Stimulated activated CD4-positive, alpha-beta T cell treated with anti-CD3 and anti-CD28 coated beads, Interleukin-1b, Interleukin-23, amount 100 ng/mL, for 1 hour (primary cell): ENCODE measurements at places on chromosomes 12 and 14.

DNA sequence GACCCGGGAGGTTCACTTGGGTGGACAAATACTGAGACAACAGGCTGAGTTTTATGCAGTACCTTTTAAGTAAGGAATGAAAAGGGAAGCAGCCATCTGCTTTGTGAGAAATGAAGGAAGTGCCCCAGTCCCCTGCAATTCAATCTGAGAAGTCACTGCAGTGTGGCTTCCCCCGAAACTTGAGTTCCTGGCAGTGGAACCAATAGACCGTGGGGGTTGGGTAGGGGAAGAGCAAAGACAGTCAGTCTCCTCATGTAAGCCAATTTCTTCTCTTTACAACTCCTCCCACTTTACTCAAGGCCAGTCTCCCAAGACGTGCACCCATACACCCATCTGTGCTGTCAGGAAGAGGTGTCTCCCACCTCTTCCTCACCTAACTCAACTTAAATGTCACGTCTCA, 206.5 kb downstream of the BCAT1 start:
- no peak for DNase-seq

DNA sequence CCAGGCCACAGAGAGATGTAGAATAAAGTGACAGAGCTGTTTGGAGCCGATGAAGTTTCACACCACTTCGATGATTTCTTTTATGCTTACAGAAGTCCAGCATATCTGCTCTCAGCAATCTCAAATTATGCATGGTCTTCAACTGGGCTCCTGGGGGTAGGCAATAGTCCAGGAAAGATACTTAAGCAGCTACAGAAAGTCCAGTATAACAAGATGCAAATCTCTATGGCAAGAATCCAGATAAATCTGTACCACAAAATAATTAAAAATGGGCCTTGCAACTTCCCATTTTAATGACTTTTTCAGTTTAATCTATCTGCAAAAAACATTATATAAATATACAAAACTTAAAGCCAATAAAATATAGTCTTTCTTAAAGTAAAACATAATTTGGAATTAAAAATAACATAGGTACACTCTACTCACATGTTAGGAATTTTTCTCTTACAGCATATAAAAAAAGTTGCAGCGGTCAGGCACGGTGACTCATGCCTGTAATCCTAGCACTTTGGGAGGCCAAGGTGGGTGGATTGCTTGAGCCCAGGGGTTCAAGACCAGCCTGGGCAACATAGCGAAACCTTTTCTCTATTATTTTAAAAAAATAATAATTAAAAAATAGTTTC, 20.5 kb upstream of the RAD51AP1 start:
- DNase-seq = no peak

- no peak for DNase-seq
Observed at GRCh38 chr12:102415515-102415914, 64.8 kb downstream of the IGF1 start.

DNA sequence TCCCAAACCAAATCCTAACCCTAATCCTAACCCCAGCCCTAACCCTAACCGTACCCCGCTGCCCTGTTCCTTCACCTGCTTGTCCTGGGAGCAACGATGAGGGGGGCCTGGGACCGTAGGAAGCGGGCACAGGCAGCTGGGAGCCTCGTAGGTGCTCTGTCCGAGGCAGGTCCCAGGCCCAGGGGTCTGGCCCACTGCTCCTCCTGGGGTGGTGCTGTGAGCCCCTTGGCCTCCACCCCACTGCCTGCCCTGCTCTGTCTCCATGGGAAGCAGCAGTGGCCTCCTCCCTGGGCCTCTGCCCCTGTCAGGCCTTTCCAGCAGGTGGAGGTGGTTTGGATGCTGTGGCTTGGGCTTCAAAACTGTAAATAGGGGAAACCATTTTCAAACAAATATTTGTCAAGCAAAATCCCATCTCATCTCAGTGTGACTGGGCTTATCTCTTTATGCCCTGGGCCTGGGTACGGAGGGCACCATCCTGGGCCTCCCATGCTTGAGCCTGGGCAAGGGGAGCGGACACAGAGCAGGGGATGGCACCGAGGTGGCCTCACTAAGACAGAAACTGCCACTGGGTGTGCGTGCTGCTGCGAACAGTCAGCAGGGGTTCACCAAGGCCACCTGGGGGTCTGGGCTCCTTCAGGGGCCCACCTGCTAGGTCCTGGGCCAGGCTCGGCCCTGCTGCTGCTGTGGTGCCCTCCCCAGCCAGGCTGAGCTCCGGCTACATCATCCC, 3.7 kb upstream of the BEGAIN start:
- no peak for DNase-seq

DNA sequence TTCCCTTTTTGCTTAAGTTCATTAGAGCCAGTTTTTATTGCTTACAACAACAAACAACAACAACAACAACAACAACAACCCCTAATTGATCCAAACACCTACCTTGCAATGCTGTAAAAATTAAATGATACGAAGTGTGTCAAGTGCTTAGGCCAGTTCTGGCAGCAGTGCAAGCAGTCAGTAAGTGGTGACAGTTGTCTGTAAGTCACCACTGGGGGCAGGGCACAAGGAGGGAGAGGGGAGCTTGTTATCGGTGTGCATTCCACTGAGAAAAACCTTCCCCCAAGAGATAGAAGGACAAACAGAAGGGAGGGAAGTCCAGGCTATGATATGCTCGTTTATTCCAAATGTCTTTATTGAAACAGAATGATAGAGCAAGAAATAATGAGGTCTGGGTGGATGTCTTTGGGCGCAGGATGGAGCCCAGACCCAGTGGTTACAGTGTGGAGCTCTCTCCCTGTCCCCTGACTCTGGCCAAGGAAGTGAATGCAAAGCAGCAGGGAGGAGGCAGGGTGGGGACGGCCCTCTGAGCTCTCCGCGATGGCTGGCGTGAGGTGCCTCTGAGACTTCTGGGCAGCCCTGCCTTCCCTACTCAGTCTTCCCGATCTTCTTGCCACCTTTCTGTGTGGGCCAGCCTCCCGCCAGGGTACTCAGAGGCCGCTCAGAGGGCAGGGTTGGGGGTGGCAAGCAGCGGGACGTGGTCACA, 6.5 kb downstream of the SLC22A17 start:
- DNase-seq = no peak

GRCh38 chr12:14191612-14192011, 173.9 kb upstream of the ATF7IP start:
- no peak for DNase-seq

- DNase-seq = no peak
Observed at GRCh38 chr12:41234692-41235091, 46.6 kb downstream of the PDZRN4 start.

- DNase-seq = no peak
Observed at GRCh38 chr14:28653521-28653920, 113.1 kb upstream of the FOXG1 start.

DNA sequence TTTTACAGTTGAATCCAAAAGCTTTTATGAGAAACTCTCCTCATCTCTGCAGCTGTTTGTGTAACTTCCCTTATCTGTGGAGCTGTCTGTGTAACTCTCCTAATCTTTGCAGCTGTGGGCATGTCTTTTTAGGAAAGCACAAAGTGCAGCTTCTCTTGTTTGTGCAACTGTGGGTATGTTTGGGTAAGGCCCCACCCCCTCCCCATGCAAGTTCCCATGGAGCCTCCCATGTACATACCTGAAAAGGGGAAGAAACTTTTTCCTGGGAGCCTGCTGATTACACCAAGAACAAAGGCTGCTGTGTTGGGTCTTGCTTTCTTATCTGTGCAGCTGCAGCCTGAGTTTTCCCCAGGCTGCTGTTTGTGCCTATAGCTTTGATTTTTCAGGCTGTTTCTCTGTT, 42.7 kb upstream of the CDKN3 start:
- no peak for DNase-seq

DNA sequence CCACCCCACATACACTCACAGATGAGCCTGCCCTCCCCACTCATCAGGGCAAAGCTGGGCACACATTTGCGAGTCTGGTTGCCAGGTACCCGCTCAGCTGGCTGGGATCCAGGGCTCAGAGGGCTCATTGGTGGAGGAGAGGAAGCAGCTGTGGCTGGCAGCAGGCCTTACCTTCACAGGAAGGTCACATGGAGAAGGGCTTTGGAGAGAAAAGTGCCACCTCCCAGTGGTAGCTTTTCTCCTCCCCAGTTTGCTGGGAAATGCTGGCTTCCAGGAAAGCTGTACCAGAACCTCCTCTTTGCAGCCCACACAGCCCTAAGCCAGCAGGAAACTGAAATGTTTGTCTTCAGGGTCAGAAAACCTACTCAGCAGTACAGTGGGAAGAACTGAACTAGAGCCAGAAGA, 55.6 kb downstream of the LGMN start:
- DNase-seq = no peak

DNA sequence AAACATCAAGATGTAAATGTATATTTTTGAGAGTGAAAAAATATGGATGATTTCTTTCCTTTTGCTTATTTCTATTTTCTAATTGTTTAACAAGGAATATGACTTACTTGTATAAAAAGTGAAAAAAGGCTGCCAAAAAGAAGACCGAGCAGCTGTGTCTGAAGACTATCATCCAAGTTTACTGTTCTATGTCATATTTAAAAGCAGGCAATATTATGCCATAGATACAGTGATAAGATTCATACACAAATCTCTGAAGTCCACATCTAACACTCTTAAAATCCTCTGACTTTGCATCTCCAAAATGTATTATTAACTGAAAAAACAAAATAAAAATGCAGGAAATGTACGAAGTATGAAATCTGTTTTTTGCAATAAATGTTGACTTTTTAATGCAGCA, 109.1 kb downstream of the SEC23A start:
- DNase-seq = no peak

DNA sequence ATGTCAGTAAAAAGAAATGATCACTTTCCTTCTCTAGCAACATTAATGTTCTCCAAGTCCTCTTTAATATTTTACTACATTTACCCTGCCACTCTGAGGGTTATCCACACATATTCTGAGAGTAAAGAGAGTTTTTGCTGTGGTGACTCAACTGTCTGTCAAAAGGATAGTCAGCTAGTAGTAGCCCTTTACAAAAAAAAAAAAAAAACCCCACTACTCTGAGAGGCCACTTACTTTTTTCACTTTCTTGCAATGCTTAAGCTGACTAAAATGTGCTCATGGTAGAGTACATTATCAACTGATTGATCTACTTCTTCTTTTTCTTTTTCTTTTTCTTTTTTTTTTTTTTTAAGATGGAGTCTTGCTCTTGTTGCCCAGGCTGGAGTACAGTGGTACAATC, 27.6 kb upstream of the PPM1A start:
- no peak for DNase-seq

GRCh38 chr12:46400406-46400805, 27.8 kb upstream of the SLC38A2 start:
- DNase-seq = no peak

DNA sequence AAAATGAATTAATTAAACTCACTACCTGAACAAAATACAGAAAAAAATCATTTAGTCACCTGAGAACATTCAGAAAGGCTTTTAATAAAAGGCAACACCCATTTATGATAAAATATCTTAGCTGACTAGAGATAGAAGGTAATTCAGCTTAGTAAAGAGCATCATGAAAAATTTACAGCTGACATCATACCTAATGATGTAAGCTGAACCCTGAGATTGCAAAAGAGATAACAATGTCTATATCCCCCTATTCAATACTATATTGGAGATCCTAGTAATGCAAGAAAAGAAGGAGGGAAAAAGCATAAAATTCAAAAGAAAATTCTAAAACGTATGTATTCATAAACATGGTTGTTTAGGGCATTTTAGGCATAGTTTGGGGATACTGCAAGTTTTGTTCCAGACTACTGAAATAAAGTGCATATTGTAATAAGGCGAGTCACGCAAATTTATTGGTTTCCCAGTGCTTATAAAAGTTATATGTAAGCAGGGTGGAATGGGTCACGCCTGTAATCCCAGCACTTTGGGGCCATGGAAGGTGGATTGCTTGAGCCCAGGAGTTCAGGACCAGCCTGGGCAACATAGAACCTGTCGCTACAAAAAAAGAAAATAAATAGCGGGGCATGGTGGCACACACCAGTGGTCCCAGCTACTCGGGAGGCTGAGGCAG, 292.0 kb downstream of the FBXL14 start:
- DNase-seq = no peak

DNA sequence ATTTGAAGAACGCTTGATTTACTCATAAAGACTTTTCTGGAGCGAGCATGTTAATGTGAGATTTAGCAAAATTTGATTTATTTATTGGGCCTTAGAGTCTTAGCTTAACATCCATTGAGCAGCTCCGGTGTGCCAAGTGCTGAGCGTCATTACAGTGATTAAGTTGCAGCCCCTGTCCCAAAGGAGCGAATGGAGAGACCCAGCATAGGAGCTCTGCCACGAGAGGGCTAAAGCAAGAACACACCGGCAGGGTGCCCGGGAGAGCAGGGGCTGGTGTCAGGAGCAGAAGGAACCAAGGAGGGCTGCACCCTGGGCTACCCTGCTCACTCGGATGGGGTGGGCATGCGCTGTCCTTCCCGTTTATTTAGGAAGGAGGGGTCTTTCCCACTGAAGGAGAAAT, 50.6 kb downstream of the PPP2R5C start:
- no peak for DNase-seq

DNA sequence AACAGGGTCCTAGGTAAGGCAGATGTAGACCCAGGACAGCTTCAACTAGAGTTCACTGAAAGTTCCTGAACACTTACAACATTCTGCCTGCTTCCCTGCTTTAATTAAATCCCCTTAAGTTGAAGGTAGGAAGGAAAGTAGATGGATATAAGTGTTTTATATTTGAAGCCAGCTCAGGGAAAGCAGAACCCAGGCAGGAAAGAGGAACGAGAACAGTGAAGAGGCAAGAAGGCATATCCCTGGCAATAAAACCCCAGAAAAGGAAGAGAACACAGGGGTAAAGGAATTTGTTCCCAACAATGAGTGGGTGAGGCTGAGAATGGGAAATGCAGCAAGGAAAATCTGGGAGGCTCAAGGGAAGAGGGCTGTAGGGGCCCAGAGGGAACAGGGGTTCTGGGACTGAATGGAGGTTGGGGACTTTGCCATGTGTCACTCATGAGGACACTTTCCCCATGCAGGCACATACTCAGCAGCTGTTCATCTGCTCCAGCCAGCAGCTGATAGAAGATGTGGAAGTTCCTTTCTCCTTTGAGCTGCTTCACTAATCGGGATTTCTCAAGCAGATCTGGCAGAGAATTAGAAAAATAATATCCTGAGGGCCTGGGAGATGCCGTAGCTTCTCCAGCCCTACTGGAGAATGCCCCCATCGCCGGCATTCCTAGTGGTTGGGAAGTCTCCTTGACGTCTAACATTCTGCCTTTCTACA, 3.7 kb downstream of the MYO1A start:
- no peak for DNase-seq

GRCh38 chr14:81068176-81068782, 112.9 kb downstream of the TSHR start:
- DNase-seq = no peak
